ENCODE measurements at places on chromosomes 5 and 9.

DNA sequence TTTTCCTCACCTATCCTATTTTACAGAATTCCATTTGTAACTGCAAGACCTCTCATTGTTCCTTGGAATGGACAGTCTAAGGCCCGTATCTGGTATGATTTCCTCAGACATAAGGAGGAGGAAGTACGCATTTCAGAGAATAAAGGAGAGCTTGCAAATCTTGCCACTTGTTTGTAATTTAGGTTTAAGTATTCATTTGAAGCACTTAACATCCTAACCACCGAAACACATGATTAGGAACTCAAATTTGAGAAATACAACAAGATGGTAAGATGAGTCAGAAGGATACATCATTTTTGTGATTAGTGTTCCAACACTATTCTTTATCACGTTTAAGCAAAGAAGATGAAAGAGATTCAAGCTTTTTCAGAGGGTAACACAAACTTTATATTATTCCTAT lies 3.9 kb upstream of the ZCCHC9 start:
- no peak for DNase-seq

DNA sequence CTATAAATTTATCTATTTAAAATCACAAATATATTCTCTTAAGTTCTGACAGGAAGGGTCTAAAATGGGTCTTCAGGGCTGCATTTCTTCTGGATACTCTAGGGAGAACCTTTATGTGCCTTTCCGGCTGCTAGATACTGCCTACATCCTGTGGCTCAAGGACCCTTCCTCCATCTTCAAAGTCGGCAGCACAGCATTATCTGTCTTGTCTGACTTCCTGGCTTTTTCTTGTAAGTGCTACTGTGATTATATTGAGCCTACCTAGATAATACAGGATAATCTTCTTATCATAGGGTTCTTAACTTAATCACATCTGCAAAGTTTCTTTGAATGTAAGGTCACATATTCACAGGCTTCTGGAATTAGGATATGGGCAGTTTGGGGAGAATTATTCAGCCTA lies 943.8 kb upstream of the TYRP1 start:
- DNase-seq = no peak

GRCh38 chr9:32811246-32811645 lies 27.9 kb downstream of the TMEM215 start:
- no peak for DNase-seq

DNA sequence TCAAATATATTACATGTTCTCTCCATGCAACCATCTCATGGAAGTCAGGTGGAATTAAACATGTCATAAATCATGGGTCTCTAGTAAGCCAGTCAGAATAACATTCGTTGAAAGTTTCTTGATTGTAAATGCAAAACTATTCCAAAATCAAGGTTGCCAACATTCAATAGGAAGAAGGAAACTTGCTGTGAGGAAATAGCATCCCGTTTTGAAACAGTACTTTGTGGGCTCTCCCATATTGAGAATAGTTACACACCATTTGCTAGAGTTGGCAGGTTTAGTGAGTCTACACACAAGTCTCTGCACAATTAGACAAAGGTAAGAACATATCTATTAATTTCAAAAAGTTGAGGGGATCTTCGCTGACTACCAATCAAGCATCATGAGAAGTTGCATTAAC lies 338.5 kb downstream of the GLIS3 start:
- DNase-seq = no peak

GRCh38 chr9:107218829-107219485 lies 64.1 kb upstream of the RAD23B start:
- DNase-seq = no peak

DNA sequence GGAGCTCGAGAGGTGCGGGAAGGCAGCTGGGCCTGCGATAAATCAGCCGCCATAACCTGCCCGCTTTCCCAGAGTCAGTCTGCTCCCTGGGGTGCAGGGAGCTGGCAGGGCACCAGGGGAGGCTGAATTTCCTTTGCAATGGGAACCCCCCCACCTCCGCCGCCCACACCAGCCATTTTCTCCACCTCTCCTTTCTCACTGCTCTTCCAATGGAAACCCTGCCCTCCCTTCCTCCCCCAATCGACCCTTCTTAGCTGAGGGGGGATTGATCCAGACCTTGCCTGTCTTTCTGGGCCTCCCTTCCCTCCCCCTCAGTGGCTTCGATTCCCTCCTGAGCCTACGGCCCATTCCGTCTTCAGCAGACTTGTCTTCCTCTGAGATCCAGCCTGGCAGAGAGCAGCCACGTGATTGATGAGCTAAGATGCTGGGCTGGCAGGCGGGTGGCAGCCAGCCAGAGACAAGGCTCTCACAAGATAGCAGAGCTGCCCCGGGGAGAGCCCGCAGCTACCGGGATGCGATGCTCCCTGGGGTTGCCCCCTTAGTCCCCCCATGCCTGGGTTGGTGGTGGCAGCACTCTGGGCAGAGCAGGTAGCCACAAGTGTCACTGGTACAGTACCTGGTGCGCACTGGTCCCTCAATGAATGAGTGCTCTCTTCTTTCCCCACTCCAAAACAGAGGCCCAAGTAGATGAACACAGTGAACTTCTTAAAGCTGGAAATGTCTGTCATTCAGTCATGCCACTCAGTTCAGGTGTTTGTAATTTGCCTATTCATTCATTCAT lies 53.7 kb upstream of the FABP6 start:
- no peak for DNase-seq

- DNase-seq = no peak
Measured at GRCh38 chr9:37406603-37407401, 15.7 kb upstream of the GRHPR start.

Measured in stimulated activated CD4-positive, alpha-beta T cell treated with anti-CD3 and anti-CD28 coated beads, Interleukin-15, amount 100 ng/mL, for 48 hours (primary cell).